ENCODE measurements at places on chromosomes 16 and 17.

GRCh38 chr17:33387406-33387805, 94.3 kb upstream of the ASIC2 start:
- DNase-seq: no peak

GRCh38 chr17:57468932-57469775, 212.8 kb downstream of the MSI2 start:
- no peak for DNase-seq

GRCh38 chr17:40460604-40460967, 17.3 kb downstream of the IGFBP4 start:
- DNase-seq: no peak

DNA sequence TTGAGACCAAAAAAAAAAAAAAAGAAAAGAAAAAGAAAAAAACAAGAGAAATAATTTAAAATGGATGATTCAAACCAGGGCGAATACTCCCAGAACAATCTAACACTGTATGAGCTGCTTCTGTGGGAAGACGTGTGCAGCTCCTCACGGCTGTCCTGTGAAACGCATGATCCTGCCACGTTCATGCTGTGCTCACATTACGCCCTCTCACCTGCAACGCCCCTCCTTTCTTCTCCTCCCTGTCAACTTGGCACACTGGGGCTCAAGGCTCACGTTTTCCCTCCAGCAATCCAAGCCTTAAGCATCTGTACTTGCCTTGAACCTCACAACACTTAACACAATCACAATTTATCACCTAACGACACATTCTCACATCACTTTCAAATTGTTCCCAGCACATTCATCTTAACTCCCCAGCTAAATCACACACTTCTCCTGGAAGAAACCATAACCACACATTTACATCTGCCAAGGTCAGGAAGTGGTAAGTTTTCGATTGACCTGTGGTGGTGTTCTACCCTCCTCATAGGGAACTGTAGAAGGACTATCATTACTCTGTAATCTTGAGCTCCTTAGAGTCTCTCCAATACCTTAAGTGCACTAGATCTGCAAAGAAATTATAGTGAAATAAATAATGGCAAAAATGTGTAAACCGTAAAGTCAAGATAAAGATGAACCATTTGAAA, 29.1 kb downstream of the MBTPS1 start:
- DNase-seq: peak; percentile 37

Measured in common myeloid progenitor, CD34-positive (primary cell).